ENCODE measurements at places on chromosomes 11 and 22.

- no peak for DNase-seq
Measured at GRCh38 chr11:94521684-94522083, 9.4 kb downstream of the C11orf97 start.

DNA sequence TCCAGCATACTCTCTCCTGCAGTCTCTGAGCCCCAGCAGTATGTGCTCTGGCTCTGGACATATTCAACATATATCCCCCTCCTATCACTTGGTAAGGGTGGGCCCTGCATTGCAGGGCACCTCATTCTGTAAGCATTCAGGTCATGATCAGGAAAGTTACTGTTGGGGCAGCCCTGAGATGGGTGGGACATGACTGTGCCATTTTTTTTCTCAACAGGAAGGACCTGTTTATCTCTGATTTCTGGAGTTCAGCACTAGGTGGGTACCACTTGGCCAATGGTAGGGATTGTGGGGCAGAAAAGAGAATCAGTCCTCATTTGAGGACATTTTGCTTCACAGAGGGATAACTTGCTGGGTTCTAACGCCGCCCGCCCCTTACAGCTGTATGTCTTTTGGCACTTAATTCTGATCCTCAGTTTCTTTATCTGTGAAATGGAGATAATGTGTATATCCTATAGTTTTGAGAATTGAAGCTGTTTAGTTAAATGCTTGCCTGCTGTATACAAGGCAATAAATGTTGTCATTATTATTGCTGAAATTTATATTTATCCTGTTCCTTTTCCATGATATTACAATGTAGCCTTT is 2.2 kb downstream of the SRRD start:
- DNase-seq, result no peak

DNA sequence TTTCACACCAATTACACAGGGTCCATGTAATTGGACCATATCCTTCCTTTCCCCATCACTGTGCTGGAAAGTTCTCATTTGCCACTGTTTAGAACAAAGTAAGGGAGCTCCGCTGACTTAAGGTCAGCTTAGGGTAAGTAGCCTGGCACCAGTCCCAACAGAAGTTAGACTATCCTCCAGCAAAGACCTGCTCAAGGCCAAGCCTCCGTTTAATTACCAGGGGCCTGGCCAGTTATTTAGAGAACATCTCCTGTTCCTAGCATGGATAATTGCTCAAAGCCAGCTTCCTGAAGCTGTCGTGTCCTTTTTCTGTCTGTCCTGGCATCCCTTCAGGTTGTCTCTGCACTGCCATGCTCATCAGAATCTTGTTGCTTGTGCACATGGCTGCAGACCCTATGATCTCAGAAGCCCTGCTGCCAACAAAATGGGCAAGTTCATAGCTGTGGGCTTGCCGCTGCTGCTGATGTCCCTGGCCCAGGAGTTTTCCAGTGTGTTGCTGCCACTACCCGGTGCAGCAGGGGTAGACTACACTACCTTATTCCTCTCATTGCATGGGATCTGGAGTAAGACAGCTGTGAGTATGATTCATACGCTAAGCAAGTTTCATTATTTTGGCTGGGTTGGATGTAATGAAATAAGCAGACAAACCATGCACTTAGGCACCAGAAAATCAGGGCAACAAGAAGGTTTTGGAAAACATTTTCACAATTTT is 8.1 kb downstream of the OR8A1 start:
- DNase-seq, result no peak

DNA sequence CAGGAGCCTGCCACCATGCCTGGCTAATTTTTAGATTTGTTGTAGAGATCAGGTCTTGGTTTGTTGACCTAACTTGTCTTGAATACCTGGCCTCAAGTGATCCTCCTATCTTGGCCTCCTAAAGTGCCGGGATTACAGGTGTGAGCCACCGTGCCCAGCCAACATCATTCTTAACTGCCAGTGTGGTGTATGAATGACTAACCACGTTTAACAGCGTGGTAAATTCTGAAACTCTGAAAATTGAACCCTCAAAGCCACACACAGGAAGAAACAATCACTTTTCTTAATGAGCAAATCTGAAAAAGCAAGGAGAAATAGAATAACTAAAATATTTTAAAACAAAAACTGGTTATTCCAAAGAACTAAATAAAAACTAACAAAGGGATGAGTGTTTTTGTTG is 7.4 kb downstream of the TMEM9B start:
- no peak for DNase-seq

- DNase-seq, result peak; percentile 46
Measured at GRCh38 chr22:44329179-44329796, 16.5 kb upstream of the SHISAL1 start.

DNA sequence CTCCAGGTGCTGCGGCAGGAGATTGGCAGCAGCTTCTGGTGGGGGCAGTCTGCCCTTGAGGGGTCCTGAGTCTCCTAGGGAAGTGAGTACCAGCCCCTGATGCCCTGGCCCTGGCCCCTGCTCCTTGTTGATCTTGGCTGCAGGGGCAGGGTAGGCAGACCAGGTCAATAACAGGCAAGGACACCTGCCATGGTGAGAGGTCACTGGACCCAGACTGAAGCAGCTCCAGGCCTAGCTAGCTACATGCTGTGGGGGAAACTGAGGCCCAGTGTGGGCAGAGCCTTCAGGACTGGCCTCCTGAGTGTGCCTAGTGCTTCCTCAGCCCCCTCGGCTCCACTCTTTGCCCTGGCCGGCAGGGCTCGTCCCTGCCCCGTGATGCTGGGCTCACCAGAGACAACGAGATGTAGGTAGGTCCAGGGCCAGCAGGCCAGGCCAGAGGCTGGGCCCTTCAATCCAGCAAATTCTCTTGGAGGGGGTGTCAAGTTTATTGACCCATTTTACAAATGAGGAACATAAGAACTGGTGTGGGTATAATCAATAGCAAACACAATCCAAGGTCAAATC is 20.4 kb downstream of the RTN4R start:
- DNase-seq, result no peak

DNA sequence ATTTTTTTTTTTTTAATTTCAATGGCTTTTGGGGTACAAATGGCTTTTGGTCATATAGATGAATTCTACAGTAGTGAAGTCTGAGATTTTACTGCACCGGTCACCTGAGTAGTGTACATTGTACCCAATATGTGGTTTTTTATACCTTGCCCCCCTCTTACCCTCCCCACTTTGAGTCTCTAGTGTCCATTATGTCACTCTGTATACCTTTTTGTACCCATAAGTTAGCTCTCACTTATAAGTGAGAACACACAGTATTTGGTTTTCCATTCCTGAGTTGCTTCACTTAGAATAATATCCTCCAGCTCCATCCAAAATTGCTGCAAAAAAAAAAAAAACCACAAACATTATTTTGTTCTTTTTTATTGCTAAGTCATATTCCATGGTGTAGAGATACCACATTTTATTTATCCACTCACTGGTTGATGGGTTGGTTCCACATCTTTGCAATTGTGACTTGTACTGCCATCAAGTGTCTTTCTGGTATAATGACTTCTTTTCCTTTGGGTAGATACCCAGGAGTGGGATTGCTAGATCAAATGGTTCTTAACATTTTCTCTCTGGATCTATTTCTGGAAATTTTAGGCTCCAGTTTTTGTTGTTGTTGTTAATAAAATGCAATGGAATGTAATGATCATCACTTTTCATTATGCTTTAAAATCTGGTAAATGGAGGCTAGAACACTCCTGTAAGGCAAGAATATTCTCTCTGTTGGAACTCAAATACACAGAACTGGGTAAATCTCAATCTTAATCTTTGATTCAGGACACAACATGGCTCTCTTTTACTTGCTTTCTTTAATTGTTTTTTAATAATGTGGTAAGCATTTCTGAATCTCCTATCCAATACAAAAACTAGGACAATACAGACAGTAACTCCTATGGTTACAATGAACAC is 10.3 kb downstream of the NEAT1 start:
- no peak for DNase-seq

- DNase-seq, result peak; percentile 22
Measured at GRCh38 chr11:16191868-16192240, 164.5 kb downstream of the SOX6 start.

GRCh38 chr22:48237466-48238283 is 1475.2 kb downstream of the TBC1D22A start:
- DNase-seq, result no peak

DNA sequence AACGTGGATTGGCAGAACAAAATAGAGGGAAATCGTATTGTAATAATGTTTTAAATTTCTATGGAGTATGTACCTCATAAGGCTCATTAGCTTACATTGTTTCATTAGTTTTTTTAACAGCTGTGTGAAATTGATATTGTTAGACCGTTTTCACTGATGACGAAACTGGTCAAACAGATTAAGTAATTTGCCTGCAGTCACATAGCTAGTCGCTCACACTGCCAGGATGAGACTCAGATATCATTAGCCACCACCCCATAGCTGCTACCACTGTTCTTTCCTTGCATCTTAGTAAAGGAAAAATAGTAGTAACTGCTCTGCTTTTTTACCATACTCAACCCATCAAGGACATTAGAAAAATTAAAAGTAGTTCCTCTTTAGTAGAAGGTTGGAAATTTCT is 64.0 kb downstream of the DKK3 start:
- DNase-seq, result no peak

DNA sequence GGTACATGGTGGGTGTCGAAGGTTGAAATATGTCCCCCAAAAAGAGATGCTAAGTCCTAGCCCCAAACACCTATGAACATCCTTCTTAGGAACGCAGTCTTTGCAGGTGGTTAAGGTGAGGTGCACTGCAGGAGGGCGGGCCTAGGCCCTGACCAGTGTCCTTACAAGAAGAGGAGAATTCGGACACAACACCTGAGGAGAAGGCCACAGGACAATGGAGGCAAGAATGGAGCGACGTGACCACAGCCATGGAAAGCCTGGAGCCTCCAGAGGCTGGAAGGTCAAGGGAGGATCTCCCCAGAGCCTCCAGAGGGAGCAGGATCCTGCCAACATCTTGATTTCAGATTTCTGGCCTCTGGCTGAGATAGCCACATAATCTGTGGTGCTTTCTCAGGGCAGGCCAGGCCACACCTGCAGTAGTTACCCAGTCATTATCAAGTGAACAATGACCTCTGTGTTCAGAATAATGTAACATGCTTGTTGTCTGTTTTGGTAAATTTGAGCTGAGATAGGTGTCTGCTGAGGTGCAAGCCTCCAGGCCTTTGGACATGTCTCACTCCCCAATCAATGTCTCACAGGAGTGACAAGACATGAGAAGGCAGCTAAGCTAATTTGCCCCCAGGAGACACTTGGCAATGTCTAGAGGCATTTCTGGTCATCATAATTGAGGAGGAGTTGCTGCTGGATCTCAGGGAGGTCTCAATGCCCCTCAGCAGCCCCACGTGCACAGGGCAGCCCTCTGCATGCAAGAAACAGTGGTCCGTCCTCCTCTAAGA is 498.9 kb downstream of the BRD1 start:
- no peak for DNase-seq

- no peak for DNase-seq
Measured at GRCh38 chr11:116330439-116331185, 442.2 kb downstream of the BUD13 start.

DNA sequence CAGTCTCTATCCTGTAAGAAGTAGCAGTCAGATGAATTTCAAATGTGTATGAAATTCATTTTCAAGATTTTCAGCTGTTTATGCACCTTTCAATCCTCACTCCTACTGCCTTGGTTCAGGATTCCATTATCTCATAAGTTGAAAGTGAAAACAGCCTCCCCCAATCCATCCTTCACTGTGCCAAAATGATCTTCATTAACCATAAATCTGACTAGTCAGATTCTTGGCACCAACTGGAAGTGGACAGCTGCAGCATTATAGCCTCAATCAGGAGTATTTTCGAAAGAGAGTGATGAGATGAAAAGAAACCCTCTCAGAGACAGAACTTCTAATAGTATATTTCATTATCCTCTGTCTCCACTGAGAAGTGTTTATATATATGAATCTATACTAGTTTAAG is 365.3 kb upstream of the PDGFD start:
- no peak for DNase-seq

GRCh38 chr11:63155794-63156193 is 11.8 kb upstream of the SLC22A24 start:
- no peak for DNase-seq

- DNase-seq, result no peak
Measured at GRCh38 chr11:95345651-95346050, 114.6 kb upstream of the SESN3 start.

DNA sequence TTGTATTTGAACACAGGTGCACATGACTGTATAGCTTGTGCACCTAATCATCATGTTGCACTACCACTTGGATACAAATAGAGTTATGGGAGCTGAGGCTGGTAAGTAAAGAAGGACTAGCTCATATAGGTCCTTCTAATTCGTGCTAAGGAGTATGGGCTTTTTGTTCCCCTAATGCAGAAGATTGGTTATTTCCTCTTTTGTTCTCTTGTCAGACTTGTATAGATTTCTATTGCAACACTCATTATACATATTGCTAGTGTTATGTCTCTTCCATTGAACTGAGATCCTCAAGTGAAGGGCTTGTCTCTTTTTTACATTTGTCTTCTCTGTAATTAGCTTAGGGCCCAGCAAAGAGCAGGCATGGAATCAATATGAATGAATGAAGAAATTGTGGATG is 54.1 kb upstream of the ARHGAP20 start:
- DNase-seq, result no peak

DNA sequence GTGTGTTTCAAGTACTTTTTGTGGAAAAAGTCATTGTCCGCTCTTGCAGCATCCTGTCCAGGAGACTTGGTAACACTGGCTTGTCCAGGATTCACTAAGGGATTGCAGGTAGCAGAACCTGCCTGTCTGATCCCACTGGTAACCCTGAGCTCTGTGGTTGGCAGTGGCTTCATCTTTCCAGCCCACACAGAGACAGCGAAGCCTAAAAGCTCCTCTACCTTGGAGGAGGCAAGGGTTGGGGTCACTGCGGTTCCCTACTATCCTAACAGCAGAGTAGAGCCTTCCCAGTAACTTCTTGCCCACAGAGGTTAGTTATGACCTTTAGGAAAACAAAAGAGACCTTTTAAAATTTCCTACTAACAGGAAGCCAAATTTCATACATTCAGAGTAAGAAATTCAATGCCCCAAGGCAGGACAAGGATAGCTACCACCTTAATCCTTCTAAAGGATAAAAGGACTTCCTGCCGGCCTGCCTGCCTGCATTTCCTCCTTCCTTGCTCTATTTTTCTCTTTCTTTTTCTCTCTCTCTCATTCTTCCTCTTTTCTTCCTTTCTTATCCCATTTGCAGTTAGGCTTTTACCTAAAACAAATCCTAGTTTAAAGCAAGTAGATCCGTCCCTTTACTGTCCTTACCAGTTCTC is 8.4 kb upstream of the RCN1 start:
- no peak for DNase-seq

DNA sequence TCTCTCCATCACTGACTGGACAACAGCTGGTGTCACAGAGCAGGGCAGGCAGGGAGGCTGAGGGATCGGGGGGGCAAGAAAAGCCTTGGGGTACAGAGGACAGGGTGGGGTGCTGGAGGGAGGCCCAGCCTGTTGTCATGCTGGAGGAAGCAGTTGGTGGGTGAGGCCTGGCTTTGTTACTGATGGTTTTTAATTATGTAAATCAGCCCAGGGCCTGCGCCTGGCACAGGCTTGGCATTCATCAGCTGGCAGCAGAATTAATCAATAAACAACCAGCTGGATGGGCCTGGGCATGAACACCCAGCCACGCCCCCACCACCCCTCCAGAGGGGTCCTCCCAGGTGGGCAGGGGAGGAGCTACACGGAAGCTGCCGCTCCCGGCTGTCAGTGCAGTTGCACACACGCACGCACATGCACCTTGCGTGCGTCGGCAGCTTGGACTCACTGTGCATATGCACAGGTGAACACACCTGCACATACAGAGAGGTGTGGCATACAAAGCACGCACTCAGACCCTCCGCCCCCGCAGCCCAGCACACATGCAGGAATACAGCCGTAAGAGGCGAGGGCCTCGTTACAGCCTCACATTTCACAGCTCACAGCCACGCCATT is 21.3 kb upstream of the ELFN2 start:
- no peak for DNase-seq

All from WERI-Rb-1 (cell line).